ENCODE measurements at places on chromosomes 16 and 17.

DNA sequence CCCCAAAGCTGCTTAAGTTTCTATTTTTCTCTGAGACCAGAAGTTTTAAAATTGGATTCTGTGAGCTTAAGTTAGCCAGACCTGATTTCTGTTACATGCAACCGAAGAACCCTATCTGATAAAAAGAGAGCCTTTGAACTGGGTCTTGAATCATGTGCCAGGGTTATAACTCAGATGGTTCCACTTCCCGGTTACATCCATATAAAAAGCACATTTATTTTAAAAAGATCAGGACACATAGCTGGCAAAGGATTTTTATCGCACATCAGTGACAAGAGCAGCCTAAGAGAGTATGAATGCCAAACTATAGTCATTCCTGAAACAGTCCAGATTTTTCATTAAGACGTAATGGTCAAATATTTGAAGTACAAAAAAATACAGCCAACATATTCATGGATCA lies 32.5 kb upstream of the CLEC3A start:
- no peak for DNase-seq

GRCh38 chr16:85602402-85603202 lies 10.5 kb upstream of the GSE1 start:
- DNase-seq: no peak

DNA sequence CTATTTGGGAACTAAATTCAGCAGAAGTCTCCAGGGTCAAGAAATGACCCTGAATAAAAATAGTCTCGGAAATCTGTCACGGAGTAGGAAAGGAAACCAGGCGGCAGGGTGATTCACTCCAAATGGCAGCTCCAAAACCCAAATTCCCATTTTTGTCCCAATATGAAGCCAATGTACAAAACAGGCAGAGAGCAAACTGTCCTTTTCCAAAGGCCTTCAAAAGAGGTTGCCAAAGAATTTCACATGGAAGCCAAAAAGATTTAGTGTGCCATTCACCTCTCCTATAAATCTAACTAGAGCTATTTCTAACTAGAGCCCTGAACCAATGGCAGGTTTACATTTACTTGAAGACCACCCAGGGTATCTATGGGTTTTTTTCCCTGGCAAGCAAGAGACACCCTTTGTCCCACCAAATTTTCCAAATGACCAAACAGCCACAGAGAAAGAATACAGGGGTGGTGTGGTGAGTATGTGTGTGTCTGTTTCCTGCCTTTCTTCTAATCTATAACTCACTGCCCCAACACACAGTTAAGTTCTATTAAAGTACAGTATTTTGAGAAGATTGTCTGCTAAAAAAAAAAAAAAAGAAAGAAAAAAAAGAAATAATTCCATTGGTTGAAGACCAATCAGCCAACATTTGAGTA lies 6.8 kb downstream of the MYO1D start:
- no peak for DNase-seq

GRCh38 chr17:79851461-79851817 lies 12.2 kb upstream of the CBX4 start:
- no peak for DNase-seq

DNA sequence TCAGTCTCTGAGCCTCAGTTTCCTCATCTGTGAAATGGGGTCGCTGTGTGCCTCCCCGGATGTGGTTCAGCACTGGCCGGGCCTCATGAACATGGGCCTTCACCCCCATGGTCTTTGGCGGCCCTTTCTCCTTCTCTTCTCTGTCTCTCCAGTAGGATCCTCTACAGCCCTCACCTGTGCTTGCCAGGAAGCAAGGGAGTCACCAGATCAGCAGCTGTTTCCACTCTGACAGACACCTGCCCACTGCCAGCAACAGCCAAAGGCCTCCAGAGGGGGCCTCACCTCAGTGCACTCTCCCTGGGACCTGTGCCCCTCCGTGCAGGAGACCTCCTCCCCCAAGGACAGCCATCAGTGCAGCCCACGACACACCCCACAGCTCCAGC lies 89.4 kb downstream of the C16orf78 start:
- DNase-seq: no peak

DNA sequence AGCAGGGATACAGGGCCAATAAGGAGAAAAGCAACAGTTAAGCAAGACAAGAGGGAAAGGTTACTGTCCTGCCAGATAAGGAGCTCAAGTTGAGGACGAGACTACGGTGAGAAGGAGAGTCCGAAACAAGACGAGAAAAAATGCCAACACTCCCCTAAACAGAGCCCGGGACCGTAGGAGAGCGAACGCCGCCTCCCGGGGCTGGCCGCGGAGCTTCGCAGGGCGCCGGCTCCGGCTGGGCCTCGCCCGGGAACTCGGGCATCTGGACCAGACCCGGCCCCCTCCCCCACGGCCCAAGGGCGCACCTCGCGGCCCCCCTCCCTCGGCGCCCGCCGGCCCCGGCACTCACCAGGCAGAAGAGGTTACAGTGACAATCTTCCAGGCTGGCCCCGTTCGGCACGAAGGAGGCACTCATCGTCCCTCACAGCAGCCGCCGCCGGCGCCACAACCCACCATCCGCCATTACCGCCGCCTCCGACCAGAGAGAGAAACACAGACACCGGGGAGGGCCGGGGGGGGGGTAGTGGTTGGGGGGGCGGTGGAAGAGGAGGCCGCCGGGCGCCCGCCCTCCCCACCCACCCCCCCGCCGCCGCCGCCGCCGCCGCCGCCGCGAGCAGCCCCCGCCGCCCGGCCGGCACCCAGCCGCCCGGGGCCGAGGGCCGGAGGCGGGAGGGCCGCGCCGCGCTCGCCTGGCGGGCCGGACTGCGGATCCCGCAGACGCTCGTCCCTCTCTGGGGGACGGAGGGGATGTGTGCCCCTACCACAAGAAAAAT lies at the start of gene MED13:
Gene MED13, minus strand, starts transcription at position 488 of the 773 bp plus-strand sequence. Its CDS starts 73 bp downstream, at position 415.
- DNase-seq: peak; percentile 31

DNA sequence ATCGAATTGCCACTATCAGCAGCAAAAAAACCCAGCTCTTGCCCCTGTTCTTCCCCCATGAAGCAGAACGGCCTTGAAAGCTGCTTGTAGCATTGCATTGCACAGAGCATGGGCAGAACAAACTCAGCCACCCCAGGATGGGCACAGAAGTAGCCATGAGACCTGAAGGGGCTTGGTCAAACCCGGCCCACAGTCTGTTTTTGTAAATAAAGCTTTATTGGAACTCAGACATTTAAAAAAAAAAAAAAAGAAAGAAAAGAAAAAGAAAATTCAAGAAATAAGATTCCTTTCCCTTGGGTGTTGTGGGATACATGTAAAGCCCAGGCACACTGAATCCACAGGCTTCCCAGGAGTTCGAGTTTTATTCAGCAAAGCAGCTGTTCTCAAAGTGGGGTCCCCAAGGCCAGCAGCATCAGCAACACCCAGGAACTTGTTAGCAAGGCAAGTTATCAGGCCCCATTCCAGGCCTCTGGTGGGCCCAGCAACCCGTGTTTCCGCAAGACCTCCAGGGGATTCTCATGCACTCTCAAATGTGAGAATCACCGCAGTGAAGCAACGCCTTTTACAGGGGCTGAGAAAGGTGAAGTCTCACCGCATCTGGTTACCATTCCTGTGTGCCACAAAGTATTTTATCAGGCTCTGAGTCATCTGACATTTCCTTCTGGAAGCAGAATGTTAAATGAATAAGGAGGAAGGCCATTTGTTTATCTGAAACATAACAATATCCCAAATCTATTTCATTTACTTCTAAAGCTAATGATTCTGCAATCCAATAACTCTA lies 108.2 kb downstream of the SLC39A11 start:
- DNase-seq: no peak

- no peak for DNase-seq
These were observed 22.2 kb downstream of the KRT23 start for GRCh38 chr17:40915199-40915661.

DNA sequence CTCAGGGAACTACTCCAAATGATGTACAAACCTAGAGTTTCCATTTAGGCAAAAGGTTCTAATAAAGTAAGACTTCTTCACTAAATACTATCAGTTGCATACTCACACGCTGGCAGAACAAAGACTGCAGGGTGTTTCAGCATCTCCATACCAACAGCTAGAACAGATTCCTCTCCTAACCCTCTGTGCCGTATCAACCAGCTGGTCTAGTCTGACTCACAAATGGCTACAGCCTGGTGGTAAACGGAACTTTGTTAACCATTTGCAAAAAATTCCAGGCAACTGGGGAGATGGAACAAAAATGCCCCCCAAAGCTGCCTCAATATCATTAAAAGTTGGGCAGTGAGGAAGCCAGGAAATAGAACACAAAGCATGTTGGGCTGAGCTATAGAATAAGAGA lies 217.1 kb downstream of the GRIN2A start:
- DNase-seq: no peak

GRCh38 chr17:13508896-13509295 lies 92.8 kb downstream of the HS3ST3A1 start:
- no peak for DNase-seq

- DNase-seq: no peak
These were observed 4.9 kb upstream of the ANKFN1 start for GRCh38 chr17:56148333-56148732.

DNA sequence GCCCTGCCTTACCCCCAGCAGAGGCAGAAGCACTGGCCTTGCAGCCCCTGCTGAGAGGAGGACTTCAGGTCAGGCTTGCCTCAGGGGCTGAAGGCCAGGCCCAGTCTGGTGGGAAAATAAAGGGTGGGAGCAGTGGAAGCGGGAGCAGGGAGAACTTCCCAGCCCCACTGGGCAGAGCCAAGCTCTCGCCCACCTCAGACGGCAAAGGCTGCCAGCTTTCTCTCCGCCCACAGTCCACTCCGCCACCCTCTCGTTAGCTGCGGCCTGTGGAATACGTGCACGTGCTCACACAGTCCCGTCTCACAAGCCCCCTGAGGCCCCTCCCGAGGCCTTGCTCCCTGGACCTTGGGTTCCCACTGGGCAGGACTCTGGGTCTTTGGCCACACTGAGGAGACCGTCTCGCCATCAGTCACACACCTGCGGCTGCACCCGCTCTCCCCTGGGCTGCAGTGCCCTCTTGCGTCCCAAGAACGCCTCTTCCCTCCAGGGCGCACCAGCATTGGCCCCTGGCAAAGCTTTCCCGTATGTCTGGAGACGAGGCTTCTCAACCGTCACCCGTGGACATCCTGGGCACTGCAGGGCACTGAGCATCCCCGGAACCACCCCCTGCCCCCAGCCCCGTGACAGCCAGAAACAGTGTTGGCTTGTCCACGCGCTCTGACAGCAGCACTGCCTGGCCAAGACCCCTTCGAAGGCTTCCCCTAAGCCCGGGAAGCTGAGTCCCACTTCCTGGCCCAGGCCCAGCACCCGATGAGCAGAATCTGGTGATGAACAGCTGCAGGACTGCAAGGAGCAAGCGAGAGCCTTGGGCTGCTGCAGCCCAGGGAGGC lies 8.3 kb downstream of the MRPL28 start:
- DNase-seq: peak; percentile 47

GRCh38 chr17:79617740-79618382 lies 7.0 kb upstream of the RBFOX3 start:
- DNase-seq: no peak

DNA sequence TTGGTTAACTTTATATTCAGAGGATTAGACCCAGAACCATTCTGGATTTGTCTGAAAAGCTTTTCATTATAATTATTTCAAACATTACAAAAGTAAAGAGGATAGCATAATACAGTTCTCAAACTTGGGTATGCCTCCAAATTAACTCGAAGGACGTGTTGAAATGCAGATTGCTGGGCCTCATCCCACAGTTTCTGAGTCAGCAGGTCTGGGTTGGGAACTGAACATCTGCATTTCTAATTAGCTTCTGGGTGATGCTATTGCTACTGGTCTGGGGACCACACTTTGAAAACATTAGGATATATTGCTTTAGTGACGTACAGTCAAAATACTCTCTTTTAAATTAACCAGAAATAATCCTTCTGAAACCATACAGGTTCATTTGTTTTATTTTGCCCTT lies 10.0 kb downstream of the TPPP3 start:
- no peak for DNase-seq

All from stimulated activated CD4-positive, alpha-beta T cell treated with anti-CD3 and anti-CD28 coated beads, Interleukin-15, amount 100 ng/mL, for 1 hour (primary cell).